HuH-7.5 (cell line): ENCODE measurements at places on chromosomes 5 and 9.
A peak's percentile ranks its signal among the peaks of the same experiment; 100 is the strongest.

DNA sequence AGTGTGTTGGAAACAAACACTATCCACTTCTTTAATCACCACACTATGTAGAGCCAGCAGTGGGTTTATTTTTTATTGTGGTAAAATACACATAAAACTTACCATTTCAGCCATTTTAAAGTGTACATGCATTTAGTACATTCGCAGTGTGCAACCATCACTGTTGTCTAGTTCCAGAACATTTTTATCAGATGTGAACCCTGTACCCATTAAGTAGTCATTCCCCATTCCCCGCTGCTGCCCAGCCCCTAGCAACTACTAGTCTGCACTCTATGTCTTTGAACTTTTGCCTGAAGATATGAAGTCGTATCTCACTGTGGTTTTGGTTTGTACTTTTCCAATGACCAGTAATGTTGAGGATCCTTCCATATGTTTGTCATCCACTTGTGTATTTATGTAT is 30.2 kb upstream of the F2R start:
- no peak for DNase-seq

DNA sequence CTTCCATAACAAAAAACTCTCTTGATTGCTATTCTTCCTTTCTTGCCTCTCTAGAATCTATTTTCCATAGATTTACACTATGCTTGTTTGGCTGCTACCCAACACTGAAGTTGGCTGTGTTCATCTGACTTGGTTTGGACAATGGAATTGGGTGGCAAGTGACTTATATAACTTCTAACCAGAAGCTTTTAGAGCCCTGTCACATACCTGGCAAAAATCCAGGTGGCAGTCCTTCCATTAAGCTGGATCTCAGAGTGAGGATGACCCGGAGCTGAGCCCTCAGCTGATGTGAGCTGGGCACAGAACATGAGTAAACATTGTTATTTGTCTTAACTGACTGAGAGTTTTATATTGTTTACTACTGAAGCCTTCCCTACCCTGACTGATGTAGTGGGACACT is 225.7 kb downstream of the TLR4 start:
- DNase-seq: no peak

GRCh38 chr5:127353327-127353726 is 62.7 kb downstream of the MEGF10 start:
- DNase-seq: no peak

DNA sequence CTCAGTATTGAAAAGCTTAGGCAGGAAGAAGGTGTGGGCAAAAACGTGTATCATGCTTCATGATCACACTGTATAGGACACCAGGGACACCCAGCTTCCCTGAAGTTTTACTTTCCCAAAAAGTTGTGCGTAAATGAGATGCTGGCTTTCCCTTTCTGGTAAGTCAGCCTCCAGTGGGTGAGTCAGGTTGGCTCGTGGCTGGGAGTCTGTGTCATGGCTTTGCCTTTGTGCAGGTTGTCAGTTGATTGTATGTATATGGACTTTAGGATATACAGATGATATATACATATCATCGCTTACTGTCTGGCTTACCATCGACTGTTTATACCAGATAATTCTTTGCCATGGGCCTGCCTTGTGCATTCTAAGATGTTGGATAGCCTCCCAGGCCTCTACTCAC is 34.2 kb downstream of the ADRB2 start:
- DNase-seq: no peak

DNA sequence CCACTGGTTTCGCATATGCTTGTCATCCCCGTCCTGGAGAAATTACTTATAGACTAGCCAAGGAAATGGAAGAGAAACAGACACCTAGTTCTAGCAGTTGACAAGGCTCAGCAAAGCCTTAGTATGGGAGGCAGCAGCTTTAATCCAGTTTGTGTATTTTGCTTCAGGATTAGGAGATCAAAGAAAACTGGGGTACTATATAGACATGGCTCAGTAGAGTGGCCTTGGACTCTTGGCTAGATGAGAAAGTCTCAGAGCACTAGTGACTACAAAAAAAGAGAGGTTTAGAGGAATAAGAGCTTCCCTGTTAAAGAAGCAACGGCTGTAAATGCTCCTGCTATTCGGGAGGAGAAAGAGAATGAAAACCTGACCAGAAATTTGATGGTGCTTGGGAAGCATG is 349.1 kb downstream of the CTNND2 start:
- no peak for DNase-seq

GRCh38 chr9:6900440-6900883 is 142.7 kb downstream of the KDM4C start:
- no peak for DNase-seq

DNA sequence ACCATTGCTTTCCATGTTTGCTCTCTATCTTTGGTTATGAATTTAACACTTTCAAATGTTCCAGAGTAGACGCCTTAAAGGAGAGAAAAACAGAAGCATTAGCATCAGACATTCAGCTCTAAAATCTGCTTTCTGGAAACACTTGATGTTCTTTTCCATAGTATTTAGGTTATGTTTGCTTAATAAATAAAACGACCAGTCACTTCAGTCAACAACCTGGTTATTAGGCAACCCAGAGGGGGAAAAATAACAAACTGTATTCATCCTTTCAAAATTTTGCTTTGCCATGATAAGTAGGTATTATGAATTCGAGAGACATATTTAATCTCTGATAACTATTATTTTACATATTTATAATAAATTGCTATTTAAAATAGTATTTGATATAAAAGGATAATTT is 1044.7 kb downstream of the CDH9 start:
- no peak for DNase-seq

- no peak for DNase-seq
These were observed 388.8 kb downstream of the KDM4C start for GRCh38 chr9:7146582-7146981.

GRCh38 chr9:19174127-19174912 is 47.0 kb upstream of the PLIN2 start:
- DNase-seq: peak; percentile 35

DNA sequence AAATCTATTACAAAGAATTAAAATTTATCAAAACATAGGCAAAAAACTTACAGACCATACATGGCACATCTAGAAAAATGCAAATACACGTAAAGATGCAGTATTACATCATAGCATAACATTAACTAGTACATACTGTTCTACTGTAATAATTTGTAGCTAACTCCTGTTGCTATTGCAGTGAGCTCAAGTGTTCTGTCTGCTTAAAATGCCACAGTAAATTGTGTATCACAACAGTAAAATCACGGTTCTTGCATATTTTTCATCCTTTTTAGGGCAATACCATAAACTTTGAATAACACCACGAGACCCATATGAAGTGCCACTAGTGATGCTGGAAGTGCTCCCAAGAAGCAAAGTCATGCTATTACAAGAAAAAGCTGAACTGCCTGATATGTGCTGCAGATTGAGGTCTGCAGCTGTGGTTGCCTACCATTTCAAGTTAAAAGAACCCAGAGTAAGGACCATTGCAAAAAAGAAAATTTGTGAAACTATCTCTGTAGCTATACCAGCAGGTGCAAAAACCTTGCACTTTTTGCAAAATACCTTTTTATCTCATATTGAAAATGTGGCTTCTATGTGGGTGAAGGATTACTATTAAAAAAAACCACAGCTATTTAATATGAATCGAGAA is 14.2 kb downstream of the HOMER1 start:
- DNase-seq: no peak

DNA sequence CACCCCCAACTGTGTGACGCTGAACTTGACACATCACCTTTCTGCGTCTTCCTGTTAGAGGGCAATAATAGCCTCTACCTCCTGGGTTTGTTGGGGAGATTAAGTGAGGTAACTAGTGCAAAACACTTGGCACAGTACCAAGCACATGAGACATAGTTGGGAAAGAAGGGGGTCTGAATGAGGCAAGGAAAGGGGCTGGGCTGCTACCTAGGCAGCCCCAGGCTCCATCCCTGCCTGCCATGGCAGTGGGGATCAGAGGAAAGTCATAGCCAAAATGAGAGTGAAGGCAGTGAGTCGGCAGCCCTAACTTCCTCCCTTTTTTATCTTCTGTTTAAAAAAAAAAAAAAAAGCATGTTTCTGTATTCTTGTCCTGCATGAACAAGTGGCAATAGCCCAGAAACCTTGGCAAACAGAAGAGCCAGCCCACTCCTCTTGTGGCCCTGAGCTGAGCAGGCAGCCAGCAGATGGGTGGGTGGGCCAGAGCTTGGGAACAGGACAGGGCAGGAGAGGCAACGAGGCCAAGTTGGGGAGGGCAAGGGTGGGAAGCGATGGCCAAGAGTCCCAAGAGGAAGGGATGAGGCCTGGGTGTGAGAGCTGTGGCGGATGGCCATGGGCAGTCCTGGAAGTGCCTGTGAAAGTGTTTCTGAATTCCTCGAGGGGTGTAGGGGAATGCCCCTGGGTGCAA is 11.4 kb downstream of the CAMK2A start:
- no peak for DNase-seq

DNA sequence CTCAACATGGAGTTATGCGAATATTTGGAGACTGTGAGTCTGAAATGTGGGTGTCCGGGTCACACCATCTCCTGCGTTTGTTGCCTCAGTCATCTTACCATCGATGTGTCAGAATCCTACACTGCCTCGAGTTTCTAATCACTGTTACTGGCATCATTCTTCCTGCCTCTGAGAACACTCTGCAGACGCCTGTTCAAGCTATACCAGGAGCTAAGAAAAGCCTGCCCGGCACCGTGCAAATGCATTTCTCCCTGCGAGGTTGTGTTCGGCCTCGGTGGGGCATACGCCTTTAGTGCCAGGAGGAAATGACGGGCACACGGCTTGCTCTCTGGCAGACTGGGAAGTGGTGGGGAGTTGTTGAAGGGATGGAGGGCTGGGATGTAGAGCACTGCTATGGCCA is 31.2 kb upstream of the SLC25A51 start:
- DNase-seq: no peak

DNA sequence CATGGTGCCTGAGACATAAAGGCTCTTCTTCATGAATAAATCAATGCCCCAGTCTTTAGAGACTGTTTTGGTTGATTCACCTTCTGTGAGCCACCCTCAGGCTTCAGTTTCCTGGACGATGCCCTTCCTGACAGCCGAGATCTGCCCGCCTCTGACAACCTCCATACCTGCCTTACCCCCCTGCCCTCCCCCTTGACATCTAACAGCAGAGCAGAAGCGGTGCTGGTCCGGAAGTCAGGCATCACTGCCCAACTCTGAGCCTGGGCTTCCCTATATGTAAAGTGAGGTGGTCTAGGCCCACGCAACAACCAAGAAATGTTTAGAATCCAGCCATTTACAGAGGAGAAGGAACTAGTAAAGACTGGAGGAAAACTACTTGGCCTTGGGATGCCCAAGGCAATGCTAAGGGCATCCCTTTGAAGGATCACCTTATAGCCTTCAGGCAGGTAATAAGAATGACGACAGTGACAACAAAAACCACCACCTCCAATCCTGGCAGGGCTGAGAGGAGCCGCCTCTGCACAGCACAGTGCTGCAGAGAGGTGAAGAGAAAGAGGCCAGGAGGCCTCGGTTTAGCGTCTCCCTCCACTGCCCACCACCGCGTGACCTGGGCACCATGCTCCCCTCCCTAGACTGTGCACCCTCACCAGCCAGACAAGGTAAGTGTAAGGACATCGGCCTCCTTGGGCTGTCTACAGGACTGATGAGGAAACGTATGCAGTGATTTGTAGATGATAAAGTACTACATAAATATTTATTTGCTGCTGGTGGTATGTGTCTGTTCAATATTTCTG is 35.3 kb upstream of the GABBR2 start:
- DNase-seq: no peak

DNA sequence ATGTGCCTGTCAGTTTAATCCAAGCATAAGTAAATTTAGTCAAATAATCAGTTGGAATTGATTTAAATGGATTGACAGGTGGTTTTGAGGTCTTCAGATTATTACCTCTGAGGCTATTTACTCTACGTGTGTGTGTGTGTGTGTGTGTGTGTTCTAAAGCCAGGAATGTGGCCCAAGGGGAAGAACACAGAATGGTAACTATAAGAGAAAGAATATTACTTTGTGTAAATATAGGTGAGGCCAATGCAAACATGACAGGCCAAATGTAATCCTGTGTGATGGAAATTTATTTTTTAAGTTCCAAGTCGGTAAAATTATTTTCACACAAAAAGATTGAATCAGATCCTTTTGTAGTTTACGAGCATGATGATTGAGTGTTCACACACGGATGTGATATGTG is 390.0 kb downstream of the PLK2 start:
- no peak for DNase-seq

DNA sequence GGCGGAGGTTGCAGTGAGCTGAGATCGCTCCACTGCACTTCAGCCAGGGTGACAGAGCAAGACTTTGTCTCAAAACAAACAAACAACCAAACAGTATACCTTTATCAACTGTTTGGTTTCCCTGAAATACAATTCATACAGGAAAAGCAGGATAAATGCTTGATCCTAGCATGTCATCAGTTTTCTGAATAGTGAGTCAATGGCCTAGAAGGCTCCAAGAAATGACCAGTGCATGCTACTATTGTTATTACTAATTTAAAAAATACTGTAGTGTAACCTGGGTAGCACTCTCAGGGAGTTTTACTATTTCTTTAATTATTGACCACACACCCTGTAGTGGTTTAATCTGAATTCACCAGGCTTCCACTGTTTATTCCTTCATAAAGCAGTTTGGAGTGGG is 101.0 kb upstream of the PTPN3 start:
- DNase-seq: no peak

DNA sequence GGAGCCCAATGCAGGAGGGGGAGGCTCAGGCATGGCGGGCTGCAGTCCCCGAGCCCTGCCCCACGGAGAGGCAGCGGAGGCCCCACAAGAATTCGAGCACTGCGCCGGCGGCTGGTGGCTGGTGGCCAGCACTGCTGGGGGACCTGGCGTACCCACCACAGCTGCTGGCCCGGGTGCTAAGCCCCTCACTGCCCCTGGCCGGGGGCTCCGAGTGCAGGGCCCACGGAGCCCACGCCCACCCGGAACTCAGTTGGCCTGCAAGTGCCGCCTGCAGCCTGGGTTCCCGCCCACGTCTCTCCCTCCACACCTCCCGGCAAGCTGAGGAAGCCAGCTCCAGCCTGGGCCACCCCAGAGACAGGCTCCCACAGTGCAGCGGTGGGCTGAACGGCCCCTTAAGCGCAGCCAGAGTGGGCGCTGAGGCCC is 780.3 kb downstream of the DTWD2 start:
- DNase-seq: no peak

GRCh38 chr5:95741458-95741857 is 10.3 kb downstream of the RHOBTB3 start:
- DNase-seq: no peak

- DNase-seq: no peak
These were observed 36.8 kb upstream of the NIPBL start for GRCh38 chr5:36839489-36840476.

DNA sequence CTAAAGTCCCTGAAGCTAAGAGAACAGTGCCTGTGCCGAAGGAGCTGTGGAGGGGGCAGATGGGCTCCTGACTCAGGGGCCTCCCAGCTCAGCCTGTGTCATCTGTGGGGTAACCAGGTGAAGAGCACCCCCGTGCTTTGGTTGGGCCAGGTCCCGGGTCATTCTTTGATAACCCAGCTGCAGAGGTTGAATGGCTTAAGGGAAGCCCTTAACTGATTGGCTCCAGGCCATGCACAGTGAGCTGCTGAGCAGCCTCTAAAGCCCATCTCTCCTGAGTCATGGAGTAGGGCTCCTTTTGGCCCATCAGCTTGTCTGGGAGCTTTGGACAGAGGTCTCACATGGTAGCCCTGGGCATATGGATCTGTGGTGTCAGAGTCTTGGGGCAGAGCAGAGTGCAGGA is 28.7 kb downstream of the COL27A1 start:
- no peak for DNase-seq
